Liver (tissue), 10 donors: ENCODE measurements at places on chromosomes 1 and 21. TPM values are rescaled to one million over a fixed set of nuclear protein-coding genes. Genes with fewer than 3 reads are reported as not detected.
A peak's percentile ranks its signal among the peaks of the same experiment; 100 is the strongest.

DNA sequence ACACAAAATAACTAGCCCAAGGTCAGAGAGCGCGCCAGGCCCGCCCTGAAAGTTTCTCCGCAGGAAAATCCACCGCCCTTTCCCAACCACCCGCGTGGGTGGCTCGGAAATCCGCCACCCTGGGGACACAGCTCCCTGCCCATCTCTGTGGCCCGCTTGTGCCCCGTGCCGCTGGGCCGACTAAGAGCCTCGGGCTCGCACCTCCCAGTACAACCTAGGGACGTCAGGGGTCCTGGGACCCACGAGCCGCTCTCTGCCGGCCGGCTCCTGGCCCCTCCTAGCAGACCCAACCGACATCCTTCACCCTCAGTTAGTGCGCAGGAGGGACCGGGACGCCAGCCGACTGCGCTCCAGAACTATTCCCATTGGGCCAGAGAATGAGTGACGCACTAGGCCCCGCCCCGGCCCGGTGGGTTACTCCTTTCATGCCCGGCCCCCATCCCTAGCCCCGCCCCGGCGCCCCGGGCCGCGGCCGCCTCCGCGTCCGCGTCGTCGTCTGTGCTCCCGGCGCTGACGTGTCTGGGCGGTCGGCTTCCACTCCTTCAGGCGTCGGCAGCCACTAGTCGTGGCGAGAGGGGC lies 396 bp upstream of the UAP1 start:
- peak; percentile 98 for DNase-seq
- H3K27me3 ChIP-seq, result no peaks in the 10 kb centered on the region
- peaks cover 5% of the 10 kb centered on the region for H3K4me1 ChIP-seq
- peak overlapping the region; percentile 71 for H3K4me3 ChIP-seq

DNA sequence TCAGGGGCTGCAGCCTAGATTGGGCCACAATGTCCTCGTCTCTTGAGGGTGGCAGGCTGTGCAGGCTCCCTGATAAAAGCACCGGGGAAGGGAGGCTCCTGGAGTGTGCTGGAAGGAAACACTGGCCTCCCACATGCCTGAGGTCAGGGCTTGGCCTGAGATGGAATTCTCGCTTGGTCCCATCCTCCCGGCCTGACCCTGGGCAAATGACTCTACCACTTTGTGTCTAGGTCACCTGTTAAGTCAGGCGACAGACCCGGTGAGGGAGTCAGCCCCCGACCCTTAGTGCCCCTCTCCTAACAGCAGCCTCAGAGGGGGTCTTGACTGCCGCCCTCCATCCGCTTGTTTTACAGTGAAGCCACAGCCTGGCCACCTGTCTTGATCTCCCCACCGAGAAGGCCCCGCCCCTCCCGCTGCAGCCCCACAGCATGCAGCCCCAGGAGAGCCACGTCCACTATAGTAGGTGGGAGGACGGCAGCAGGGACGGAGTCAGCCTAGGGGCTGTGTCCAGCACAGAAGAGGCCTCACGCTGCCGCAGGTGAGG lies 2.5 kb downstream of the SMIM1 start:
- H3K27me3 ChIP-seq, result no peaks in the 10 kb centered on the region
- H3K4me3 ChIP-seq, result no peak overlapping the region
- H3K27ac ChIP-seq, result no peak overlapping the region
- peaks cover 12% of the 10 kb centered on the region for H3K36me3 ChIP-seq
- peaks cover 35% of the 10 kb centered on the region for H3K4me1 ChIP-seq

- H3K27me3 ChIP-seq, result peaks cover 7% of the 10 kb centered on the region
- H3K27ac ChIP-seq, result no peak overlapping the region
Observed at GRCh38 chr1:39692152-39693074, 1.2 kb upstream of the HPCAL4 start.

GRCh38 chr1:18960821-18961220 lies 4.3 kb upstream of the IFFO2 start:
- no peak overlapping the region for H3K4me3 ChIP-seq
- H3K27me3 ChIP-seq, result no peaks in the 10 kb centered on the region
- no peak for DNase-seq
- no peaks in the 10 kb centered on the region for H3K36me3 ChIP-seq

GRCh38 chr1:88876573-88877365 lies 14.6 kb downstream of the GTF2B start:
- no peak for DNase-seq
- H3K27me3 ChIP-seq, result no peaks in the 10 kb centered on the region
- no peaks in the 10 kb centered on the region for H3K36me3 ChIP-seq
- peaks cover 2% of the 10 kb centered on the region for H3K4me1 ChIP-seq
- no peak overlapping the region for H3K27ac ChIP-seq

- H3K36me3 ChIP-seq, result no peaks in the 10 kb centered on the region
- H3K4me3 ChIP-seq, result no peak overlapping the region
- DNase-seq, result no peak
- H3K27ac ChIP-seq, result peak overlapping the region; percentile 49
- peaks cover 56% of the 10 kb centered on the region for H3K4me1 ChIP-seq
- H3K27me3 ChIP-seq, result no peaks in the 10 kb centered on the region
Observed at GRCh38 chr1:26701995-26702679, 6.3 kb downstream of the ARID1A start.

DNA sequence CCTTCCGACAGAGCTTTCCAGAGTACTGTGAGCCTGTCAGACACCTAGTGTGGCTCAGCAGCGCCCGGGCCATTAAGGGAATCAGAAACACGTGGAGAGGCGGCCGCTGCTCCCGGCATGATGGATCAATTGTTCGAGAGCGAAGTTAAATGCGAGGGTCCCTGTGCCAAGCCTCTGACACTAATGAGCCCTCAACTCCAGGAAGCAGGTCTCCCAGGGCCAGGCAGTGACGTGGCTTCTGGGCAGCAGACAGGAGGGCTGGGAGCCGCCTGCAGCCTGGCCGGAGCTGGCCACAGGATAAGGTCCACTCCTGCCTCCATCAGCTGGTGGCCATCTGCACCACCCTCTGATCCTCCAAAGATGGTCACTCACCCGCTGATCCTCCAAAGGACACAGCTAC lies 67.5 kb upstream of the CLDN14 start:
- no peaks in the 10 kb centered on the region for H3K36me3 ChIP-seq
- no peak overlapping the region for H3K27ac ChIP-seq
- H3K27me3 ChIP-seq, result no peaks in the 10 kb centered on the region
- no peak for DNase-seq
- H3K4me1 ChIP-seq, result peaks cover 11% of the 10 kb centered on the region

- no peak for DNase-seq
- no peaks in the 10 kb centered on the region for H3K27me3 ChIP-seq
- H3K27ac ChIP-seq, result no peak overlapping the region
- no peak overlapping the region for H3K4me3 ChIP-seq
- H3K4me1 ChIP-seq, result no peaks in the 10 kb centered on the region
Observed at GRCh38 chr1:45510972-45511527, 10.6 kb downstream of the PRDX1 start.

DNA sequence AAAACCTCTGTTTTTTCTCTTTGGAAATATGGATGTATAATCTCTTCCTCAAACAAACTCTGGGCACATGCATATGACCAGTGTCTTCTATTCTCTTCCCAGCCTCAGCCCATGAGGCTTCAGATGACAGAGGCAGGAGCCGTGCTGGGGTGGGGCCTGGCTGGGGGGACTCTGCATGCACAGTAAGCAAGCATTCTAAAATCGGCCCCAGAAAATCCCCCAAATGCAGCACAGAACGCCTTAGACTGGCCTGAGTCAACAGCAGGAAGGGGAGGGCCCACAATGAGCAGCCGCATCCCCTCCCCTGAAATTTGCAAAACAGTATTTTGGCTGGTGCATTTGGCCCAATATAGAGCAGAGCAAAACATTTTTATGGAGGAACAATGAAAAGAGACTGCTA lies 47.8 kb downstream of the ITPKB start:
- DNase-seq, result no peak
- H3K4me3 ChIP-seq, result no peak overlapping the region
- H3K27me3 ChIP-seq, result no peaks in the 10 kb centered on the region
- peak overlapping the region; percentile 47 for H3K27ac ChIP-seq

- no peak for DNase-seq
- no peaks in the 10 kb centered on the region for H3K36me3 ChIP-seq
- H3K27me3 ChIP-seq, result no peaks in the 10 kb centered on the region
- no peak overlapping the region for H3K4me3 ChIP-seq
- no peak overlapping the region for H3K27ac ChIP-seq
Observed at GRCh38 chr1:25771221-25772114, 28.5 kb upstream of the SELENON start.

- H3K27ac ChIP-seq, result peak overlapping the region; percentile 20
- peaks cover 2% of the 10 kb centered on the region for H3K4me1 ChIP-seq
- H3K36me3 ChIP-seq, result no peaks in the 10 kb centered on the region
- no peak overlapping the region for H3K4me3 ChIP-seq
Observed at GRCh38 chr21:44880405-44881197, 7.1 kb upstream of the PTTG1IP start.

- H3K27me3 ChIP-seq, result no peaks in the 10 kb centered on the region
- no peak for DNase-seq
- H3K36me3 ChIP-seq, result no peaks in the 10 kb centered on the region
- H3K27ac ChIP-seq, result peak overlapping the region; percentile 94
Observed at GRCh38 chr1:209800984-209801834, 4.7 kb downstream of the IRF6 start.

DNA sequence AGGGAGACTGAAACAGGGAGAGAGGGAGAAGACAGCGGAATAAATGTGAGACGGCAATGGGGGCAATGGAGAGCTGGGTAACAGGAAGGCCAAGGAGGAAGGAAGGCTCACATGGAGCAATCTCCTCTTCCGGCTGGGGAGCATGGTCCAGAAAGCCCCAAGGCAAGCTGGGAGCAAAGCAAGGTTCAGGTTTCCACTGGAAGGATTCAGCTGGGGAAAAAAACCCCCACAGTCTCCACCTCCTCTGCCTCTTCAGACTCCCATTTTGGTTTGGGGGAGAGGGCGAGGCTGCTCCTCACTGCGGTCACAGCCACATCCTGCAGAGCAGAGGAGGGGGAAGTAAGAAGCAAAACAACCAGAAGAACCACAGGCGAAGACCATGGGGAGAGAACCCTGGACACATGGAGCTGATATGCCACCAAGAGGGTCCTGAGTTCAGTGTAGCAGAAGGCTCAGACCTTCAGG lies 650 bp downstream of the TNFAIP8L2 start:
- H3K27me3 ChIP-seq, result no peaks in the 10 kb centered on the region
- peaks cover 2% of the 10 kb centered on the region for H3K36me3 ChIP-seq
- H3K27ac ChIP-seq, result peak overlapping the region; percentile 58
- no peak for DNase-seq

- no peak overlapping the region for H3K27ac ChIP-seq
- H3K36me3 ChIP-seq, result no peaks in the 10 kb centered on the region
- DNase-seq, result no peak
- no peak overlapping the region for H3K4me3 ChIP-seq
Observed at GRCh38 chr1:233815865-233816264, 88.6 kb upstream of the SLC35F3 start.

DNA sequence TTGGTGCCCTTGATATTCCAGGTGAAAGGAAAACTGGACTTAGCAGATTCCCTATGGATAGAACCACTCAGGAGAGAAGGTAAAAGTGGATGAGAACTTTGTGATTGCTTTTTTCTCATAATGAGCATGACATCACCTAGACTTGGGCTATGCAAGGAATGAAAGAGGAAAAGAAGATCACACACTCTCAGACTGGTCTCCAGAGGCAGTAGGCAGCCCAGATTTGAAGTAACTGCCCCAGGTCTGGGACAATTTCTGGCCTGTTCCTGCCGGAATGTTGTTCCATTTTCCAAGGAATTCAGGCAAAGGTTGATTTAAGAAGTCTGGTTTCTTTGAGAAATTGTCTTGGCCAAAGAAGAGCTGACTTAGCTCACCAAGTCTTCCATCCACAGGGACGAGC lies 31.7 kb upstream of the USP24 start:
- H3K27me3 ChIP-seq, result no peaks in the 10 kb centered on the region
- H3K4me3 ChIP-seq, result no peak overlapping the region
- H3K27ac ChIP-seq, result no peak overlapping the region
- no peaks in the 10 kb centered on the region for H3K36me3 ChIP-seq
- no peak for DNase-seq

- no peak overlapping the region for H3K4me3 ChIP-seq
- no peak overlapping the region for H3K27ac ChIP-seq
- DNase-seq, result no peak
- peaks cover 6% of the 10 kb centered on the region for H3K4me1 ChIP-seq
Observed at GRCh38 chr21:21297211-21297610, 299.0 kb downstream of the NCAM2 start.

GRCh38 chr1:155260276-155260675 lies 1.9 kb downstream of the SCAMP3 start:
- no peak overlapping the region for H3K27ac ChIP-seq
- no peaks in the 10 kb centered on the region for H3K36me3 ChIP-seq
- DNase-seq, result no peak
- peaks cover 20% of the 10 kb centered on the region for H3K4me1 ChIP-seq
- no peaks in the 10 kb centered on the region for H3K27me3 ChIP-seq
- H3K4me3 ChIP-seq, result no peak overlapping the region

GRCh38 chr1:34822202-34822601 lies 29.4 kb downstream of the GJA4 start:
- no peak for DNase-seq
- no peaks in the 10 kb centered on the region for H3K36me3 ChIP-seq
- peaks cover 4% of the 10 kb centered on the region for H3K4me1 ChIP-seq
- no peak overlapping the region for H3K27ac ChIP-seq
- H3K27me3 ChIP-seq, result no peaks in the 10 kb centered on the region
- no peak overlapping the region for H3K4me3 ChIP-seq

DNA sequence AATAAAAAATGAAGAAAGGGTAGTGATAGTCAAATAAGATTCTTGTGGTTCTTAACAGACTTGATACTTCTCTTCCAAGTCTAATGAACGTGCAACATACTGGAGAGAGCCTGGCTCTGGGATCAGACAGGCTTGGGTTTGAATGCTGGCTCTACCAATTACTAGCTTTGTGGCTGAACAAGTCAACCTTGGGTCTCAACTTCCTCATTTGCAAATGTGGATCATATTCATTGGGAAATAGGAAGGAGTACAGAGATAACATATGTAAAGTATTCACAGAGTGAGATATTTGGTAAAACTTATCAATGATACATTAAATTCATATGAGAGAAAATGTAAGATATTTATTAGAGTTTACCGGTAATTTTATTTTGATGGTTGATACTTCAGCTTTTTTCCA lies 2.0 kb downstream of the EDEM3 start:
- H3K36me3 ChIP-seq, result no peaks in the 10 kb centered on the region
- H3K27me3 ChIP-seq, result no peaks in the 10 kb centered on the region
- no peak for DNase-seq
- no peak overlapping the region for H3K27ac ChIP-seq
- H3K4me3 ChIP-seq, result no peak overlapping the region

GRCh38 chr1:162029157-162029556 lies 5.5 kb upstream of the OLFML2B start:
- no peak overlapping the region for H3K4me3 ChIP-seq
- no peak overlapping the region for H3K27ac ChIP-seq
- no peak for DNase-seq

GRCh38 chr1:110309767-110310166 lies 29.4 kb upstream of the RBM15 start:
- H3K4me3 ChIP-seq, result no peak overlapping the region
- H3K27me3 ChIP-seq, result no peaks in the 10 kb centered on the region
- DNase-seq, result no peak

Gene VWA5B1
- total RNA-seq, result not detected

Gene DCST1
- total RNA-seq, result not detected

Gene TTC22
- 3.5 TPM for total RNA-seq

Gene MPL
- total RNA-seq, result 1.0 TPM

Gene SPRR4
- total RNA-seq, result not detected

Gene UBE2G2
- total RNA-seq, result 35.1 TPM

Gene TACSTD2
- 0.61 TPM for total RNA-seq

Gene A3GALT2
- not detected for total RNA-seq

Gene TXNIP
- 223 TPM for total RNA-seq

Gene RIIAD1
- not detected for total RNA-seq

Gene PRAMEF14
- total RNA-seq, result not detected
